ENCODE measurements at places on chromosomes 16 and 17.
A peak's percentile ranks its signal among the peaks of the same experiment; 100 is the strongest.

GRCh38 chr16:68907781-68908181, 64.5 kb downstream of the TANGO6 start:
- DNase-seq, result no peak

DNA sequence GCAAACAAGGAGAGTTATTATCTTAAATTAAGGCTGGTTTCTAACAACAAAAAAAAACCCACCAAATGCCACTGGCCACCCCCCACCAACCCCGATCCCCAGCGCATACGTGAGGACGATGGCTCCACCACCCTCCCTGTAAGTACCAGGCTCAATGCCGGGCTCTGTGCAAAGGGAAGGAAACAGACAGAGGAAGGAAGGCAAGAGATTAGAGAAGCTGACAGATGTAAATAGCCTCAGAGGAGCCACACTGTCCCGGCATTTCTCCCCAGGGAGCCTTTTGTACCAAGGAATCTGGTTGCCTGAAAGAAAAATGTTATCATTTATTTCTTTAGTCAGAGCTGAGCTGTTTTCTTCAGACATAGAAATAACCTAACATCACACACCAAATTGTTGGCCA, 13.1 kb downstream of the SOST start:
- DNase-seq, result no peak

GRCh38 chr17:15882058-15882720, 62.7 kb upstream of the ADORA2B start:
- DNase-seq, result no peak

GRCh38 chr17:80212109-80212508, 8.0 kb downstream of the SGSH start:
- DNase-seq, result no peak

- no peak for DNase-seq
Observed at GRCh38 chr17:17928398-17929287, 43.6 kb downstream of the TOM1L2 start.

- DNase-seq, result no peak
Observed at GRCh38 chr17:13114601-13115031, 96.8 kb upstream of the ELAC2 start.

DNA sequence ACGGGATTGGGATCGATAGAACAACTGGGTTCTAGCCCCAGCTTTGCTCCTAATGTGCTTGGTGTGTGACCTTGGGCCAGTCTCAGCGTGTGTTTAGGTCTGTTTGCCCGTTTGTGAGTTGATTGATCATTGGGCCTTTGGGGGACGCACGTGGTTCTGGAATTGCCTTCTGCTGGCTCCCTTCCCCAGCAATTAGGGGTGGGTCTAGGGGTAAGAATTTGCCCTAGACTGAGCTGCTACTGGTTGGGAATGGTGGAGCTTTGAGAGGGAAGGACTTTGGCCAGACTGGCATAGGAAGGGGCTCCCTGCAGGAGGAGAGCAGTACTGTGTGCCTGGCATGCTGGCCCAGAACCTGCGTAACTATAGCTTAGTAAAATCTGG, 1.5 kb downstream of the SPNS2 start:
- DNase-seq, result no peak

GRCh38 chr17:34665819-34666763, 86.7 kb downstream of the TMEM132E start:
- DNase-seq, result no peak

DNA sequence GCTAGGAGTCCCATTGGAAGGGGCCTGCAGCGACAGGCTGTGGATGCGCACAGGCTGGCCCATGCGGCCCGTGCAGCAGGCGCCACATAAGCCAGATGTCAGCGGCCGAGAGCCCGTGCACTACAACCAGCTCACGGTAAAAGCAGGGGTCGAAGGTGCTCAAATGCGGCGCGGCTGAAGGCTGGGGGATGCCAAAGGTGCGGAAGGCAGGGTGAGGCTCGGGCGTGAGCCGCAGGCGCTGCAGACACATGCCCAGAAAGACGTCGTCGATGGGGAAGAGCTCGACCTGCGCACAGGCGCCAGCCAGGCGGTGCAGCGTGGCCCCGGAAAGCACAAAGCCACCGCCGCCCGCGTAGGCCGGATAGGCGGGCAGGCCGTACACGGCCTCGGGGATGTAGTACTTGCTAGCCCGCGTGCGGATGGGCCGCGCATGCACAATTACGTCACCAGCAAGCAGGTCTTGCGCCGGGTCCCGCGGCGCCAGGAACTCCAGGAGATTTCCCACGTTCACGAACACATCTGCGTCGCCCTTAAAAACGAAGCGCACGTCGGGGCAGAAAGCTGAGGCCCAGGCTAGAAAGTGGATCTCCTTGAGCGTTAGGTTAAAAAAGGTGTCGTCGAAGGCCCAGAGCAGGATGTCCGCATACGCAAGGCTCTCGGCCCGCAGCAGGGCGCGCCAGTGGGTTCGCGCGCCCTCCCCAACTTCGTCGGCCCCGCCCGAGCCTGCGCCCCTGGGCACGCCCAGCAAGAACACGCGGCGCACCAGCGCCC, 1.3 kb downstream of the B3GNT9 start:
- DNase-seq, result no peak

- no peak for DNase-seq
Observed at GRCh38 chr16:3487521-3488410, 7.5 kb downstream of the C16orf90 start.

DNA sequence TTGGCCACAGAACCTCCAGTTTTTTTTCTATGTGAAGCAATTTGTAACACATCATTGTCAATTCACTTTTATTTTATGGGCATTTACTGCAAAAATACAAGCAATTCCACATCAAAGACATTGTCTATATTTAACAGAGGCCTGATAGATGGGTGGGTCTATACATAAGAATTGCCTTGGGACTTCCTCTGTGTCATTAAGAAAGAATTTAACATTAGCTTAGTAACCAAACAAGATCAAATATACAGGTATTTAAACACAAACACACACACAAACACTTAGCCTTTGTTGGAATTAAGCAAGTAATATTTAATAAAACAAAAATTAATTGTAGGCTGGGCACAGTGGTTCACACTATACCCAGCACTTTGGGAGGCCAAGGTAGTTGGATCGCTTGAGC, 4.3 kb upstream of the PITPNC1 start:
- no peak for DNase-seq

- DNase-seq, result no peak
Observed at GRCh38 chr17:29591146-29591736, 1.7 kb upstream of the ANKRD13B start.

DNA sequence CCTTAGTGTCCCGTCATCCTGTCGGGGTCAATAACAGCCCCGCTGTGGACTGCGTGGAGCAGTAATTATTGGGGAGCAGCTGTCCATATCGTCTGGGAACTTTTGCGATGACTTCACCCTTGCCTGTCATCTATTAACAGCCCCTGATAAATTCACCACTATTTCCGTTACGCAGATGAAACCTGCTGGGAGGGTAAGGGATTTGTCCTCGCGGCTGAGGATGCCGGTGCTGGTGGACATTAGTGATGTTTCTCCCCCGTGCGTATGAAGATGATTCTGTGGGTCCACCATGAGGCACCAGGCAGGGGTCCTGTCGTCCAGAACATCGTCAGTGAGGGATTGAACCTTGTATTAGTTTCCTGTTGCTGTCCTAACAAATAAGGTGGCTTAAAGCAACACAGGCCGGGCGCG, 1.0 kb downstream of the FLYWCH2 start:
- no peak for DNase-seq

- no peak for DNase-seq
Observed at GRCh38 chr17:55072898-55073297, 104.3 kb downstream of the STXBP4 start.

GRCh38 chr16:11240636-11241473, 15.1 kb downstream of the SOCS1 start:
- DNase-seq, result no peak

DNA sequence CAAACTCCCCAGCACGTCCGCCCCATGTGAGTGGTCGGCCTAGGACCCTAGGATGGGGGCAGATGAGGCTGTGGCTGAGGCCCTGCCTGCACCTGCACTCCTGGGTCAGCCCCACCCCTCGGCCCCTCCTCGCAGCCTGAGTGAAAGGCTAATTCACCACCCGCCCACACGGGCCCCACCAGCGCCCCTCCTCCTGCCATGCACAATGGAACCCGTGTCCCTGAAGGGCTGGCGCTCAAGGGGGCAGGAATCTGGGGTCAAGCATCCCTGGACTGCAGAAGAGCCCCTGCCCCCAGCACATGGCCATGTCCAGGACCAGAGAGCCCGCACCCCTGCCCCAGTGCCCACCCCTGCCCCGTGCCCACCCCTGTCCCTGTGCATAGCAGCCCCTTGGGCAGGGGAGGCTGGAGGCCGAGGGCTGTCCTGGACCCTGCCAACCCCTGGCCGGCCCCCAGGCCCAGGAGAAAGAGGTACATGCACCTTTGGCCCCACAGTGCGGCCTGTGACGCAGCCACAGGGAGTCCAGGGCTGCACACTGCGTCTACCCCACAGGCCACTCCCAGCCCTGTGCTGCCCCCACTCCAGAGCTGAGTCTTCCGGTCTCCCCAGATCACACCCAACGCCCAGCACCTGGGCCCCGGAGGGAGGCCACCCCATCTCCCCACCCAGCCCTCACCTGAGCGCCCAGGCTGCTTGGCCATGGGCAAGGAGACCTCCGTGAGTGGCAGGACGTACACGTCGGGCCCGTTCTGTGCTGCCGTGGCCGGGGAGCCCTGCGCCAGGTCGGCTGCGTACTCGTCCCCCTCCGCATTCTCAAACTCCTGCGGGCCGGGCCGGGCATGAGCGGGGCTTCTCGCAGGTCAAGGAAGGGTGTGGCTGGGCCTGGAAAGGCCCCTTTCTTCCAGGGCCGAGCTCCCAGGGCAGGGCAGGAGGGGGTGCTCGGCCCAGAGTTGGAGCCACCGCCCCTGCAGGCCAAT, 34.6 kb upstream of the PVALEF start:
- DNase-seq, result no peak

- DNase-seq, result no peak
Observed at GRCh38 chr16:79484237-79484636, 116.3 kb downstream of the MAF start.

GRCh38 chr16:50494501-50495491, 53.4 kb upstream of the NKD1 start:
- no peak for DNase-seq

GRCh38 chr16:4691666-4692412, 1.5 kb upstream of the NUDT16L1 start:
- DNase-seq, result no peak

- no peak for DNase-seq
Observed at GRCh38 chr16:73747328-73747727, 549.3 kb upstream of the PSMD7 start.

GRCh38 chr16:54422569-54422978, 136.0 kb upstream of the IRX3 start:
- DNase-seq, result no peak

DNA sequence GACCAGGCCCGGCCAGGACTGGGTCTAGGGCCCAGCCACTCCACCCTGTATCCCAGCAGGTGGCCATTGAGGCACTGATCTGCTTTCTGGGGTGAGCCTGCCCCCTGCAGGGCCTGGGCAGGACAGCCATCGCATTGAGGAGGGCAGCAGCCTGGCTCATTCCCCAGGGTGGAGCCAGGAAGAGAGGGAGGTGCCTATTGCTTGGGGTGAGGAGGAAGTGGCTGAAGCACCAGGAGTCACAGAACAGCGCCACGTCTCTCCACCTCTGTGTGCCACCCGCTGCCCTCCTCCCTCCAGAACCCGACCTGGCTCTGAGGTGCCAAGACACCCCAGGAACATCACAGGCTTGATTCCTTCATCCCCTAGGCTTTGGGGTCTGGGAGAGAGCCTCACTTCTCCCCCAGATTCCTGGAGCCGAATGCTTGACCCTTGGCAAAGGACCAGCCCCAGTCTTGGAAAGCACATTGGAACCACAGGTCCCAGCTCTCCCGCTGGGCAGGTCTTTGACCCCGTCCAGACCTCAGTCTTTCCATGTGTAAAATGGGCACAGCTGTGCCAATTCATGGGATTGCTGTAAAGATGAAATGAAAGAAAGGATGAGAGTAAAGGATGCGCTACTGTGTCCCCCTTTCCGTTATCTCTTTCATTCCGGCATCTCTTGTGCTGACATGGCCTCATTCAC, 7.2 kb upstream of the KRT36 start:
- DNase-seq, result peak; percentile 13

GRCh38 chr17:67999291-67999911, 3.1 kb upstream of the C17orf58 start:
- no peak for DNase-seq

DNA sequence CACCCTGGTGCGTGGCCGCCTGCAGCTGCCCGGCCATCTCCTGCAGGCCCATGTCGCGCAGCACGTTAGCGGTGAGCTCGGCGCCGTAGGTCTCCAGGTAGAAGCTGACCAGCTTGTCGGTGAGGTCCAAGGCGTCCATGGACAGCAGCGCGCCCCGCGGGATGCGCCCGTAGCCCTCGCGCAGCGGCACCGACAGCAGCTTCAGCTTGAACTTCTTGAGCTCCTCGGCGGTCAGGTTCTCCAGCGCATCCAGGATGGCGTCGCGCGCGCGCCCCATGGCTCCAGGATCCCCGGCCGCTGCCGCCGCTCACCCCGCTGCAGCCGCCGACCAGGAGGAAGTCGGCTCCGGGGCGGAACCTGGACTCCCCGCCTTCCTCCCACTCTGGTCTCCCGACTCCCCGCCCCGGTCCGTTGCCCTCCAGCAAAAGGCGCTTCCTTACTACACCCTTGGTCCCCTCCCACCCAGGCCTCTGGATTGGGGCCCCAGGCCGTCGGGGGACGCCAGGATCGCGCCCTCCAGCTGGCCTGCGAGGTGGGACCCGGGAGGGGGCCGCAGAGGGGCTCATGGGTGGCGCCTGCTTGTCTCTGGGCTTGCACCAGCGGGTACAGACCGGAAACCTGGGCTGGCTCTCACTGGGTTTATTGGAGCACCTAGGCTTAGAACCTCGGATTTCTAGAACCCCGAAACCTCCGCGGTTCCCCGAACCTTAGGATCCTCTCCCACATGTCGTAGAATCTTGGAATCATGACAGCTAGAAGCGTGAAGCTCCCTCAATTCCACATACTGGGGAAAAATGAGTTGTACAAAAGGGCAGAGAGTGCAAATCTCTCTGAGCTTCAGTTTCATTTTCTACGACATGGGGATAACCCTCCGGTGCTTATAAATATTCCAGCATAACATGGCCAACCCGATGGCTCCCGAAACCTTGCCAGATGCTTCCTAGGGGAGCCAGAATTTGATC, at the start of gene PYCARD:
TSS of gene PYCARD (minus strand) at position 347 of the 962 bp plus-strand sequence. CDS start at position 277, 70 bp downstream.
- no peak for DNase-seq

DNA sequence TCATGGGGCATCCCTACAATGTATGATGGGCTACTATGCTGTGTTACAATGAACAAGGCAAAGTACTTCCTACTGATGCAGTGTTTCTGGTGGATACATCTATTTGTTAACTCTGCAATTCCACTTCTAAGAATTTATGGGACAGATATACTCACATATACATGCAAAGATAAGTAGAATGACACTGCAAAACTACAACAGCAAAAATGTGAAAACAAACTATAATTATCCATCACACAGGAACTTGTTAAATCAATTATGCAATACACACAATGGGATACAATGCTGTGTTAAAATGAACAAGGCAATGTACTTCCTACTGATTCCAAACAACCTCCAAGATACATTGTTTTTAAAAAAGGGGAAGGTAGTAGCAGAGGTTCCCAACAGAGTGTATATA, 3.2 kb downstream of the DDX52 start:
- no peak for DNase-seq

Data from GM12864 (cell line).